ENCODE measurements at places on chromosomes 2 and 18.

DNA sequence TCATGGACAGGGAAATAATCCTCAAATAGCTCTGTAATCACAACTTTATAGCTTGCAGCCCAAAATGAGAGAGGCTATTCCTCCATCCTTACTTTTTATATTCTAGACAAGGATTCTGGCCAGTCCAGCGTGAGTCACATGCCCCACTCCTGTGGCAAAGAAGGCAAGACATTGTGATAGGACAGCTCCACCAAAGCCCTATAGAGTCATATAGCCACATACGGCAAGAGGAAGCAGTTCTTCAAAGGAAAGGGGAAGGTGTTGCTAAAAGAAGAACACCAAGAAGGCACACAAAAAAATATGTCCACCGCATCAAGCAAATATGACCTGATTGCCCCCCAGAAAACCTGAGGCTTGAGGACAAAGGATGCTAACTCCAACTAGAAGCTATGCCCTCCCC is 3.4 kb upstream of the GFPT1 start:
- no peak for DNase-seq

GRCh38 chr2:95359031-95359430 is 43.5 kb upstream of the FAHD2A start:
- peak; percentile 1 for DNase-seq

DNA sequence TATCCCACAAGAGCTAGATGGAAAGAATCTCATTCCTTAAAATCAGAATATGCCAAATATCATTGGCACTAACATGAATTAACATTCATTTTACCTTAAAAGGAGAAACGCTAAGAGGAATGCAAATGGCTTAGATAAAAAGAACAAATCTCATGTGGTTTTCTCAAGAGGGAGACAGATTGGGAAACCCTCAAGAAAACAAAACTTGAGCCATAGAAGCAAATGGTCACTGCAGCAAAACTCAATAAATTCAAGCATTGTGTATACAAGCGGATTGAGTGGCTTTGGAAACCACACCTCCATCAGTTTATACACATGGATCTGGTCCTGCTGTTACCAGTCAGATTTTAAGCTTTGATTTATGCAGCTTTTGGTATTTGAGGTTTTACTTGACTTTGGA is 1331.8 kb upstream of the ZEB2 start:
- DNase-seq, result no peak

- DNase-seq, result no peak
Observed at GRCh38 chr2:12173943-12174340, 427.5 kb downstream of the LPIN1 start.

GRCh38 chr2:152222975-152223637 is 47.5 kb upstream of the STAM2 start:
- DNase-seq, result peak; percentile 69

DNA sequence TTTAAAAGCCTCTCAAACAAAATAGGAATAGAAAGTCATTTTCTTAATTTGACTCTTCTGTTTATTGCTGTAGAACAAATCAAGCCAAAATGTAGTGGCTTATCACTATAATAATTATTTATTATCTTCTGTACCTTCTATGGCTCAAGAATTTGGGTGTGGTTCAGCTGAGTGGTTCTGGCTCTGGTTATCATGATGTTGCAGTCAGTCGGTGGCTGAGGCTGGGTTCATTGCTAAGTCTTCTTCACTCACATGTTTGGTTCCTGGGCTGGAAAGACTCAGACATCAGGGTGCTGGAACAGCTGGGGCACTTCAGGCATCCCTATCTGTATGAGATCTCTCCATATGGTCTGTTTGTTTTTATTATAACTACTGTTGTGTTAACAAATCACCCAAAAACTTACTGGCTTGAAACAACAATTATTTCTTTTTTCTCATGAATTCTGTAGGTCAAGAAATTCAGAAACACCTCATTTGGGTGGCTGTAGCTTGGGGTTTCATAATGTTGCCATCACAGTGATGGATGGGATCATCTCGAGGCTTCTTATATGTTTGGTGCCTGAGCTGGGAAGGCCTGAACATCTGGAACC is 242.6 kb upstream of the FBXO11 start:
- DNase-seq, result no peak

DNA sequence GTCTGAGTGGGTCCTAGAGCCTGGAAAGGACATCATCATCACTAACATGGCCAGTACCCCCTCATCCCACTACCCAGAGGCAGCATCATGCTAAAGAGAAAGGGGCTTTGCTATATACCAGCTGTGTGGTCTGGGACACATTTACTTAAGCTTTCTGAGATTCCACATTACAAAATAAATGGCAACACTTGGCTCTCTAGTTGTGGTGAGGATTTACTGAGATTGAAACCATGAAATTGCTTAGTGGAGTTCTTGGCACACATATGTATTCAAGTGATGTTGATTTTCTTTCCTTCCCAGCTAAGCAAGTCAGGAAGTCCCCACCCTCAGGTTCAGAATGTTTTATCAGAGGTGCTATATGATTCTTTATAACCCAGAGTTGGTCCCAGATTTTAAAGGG is 362.0 kb downstream of the CLIP4 start:
- DNase-seq, result no peak

DNA sequence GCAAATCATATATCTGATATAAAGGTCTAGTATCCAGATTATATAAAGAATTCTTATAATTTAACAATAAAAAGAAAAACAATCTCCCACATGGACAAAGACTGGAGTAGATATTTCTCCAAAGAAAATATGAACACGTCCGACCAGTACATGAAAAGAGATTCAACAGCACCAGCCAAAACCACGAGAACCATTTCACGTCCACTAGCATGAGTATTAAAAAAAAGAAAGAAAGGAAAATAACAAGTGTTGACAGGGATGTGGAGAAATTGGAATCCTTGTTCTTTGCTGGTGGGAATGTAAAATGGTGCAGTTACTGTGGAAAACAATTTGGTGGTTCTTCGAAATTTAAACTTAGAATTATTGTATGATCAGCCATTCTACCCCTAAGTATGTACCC is 432.7 kb upstream of the TRIB2 start:
- DNase-seq, result no peak

- DNase-seq, result no peak
Observed at GRCh38 chr2:163252199-163252598, 413.6 kb upstream of the KCNH7 start.

- no peak for DNase-seq
Observed at GRCh38 chr2:194483041-194483440, 1174.0 kb upstream of the SLC39A10 start.

DNA sequence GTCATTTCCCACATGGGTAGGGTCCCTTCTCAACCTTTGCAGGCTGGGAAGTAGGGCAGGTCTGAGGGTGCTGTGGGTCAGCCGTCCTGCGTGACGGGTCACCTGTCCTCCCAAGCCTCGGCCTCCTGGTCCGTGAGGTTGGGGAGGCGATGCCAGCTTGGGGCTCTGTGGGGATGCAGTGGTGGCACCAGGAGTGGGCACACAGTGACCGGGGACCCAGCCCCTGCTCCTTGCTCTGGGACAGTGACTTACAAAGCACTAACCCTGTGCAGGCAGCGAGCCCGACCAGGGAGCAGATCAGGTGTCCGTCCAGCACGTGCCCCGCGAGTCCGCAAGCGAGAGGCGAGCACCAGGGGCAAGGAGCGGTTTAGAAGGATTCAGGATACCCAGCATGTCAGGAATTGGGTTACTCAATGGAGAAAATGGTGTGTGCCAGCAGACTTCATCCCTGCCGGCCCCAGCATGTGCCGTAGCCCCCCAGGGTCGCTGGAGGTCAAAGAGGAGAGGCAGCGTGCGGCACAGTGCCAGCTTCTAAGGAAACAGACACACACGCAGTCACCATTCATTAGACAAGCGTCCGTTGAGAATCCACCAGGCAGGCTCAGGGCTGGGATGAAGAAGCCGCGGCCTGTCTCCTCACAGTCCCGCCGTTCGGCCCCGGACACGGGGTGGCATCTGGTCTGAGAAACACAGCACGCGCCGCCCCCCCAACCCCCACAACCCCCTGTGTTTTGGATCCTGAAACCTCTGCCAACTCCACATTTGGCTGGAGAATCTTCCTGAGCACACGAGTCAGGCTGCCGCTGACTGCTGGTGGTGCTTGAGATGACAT is 11.7 kb downstream of the COLEC11 start:
- DNase-seq, result no peak

DNA sequence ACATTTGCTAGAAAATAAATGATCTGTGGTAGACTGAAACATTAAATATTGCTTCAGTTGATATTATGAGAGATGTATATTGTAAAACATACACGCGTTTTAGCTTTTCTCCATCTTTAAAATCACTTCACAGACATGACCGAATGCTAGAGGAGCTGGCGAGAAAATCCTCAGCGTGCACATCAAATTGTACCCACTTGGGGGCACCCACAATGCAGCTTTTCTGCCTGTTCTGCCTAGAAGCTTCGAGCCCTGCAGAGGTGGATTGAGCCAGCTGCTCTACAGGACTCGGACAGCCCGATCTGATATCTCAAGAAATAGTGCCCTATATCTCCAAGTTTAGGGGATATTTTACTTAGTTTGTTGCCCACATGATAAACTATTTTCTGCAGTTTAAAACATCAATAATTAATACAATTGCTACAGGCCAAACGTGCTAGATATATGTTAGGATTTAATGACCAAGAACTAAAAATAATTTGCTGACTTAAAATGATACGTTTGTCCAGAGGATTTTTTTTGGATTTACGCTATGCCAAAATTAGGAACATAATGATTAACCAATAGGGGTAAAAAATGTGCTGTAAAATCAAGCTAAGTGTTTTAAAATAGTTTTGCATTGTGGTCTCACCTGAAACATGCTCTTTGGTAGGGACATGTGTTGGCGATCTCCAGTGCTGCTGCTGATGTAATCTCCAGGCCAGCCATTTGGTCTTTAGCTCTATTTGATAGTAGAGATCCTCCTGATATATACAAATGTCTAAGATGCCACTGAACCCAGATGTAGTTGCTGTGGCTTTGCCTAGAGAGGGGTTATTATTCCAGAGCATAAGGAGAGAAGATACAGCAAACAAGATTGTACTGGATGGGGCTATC is 22.3 kb upstream of the ATP5MC3 start:
- peak; percentile 59 for DNase-seq

DNA sequence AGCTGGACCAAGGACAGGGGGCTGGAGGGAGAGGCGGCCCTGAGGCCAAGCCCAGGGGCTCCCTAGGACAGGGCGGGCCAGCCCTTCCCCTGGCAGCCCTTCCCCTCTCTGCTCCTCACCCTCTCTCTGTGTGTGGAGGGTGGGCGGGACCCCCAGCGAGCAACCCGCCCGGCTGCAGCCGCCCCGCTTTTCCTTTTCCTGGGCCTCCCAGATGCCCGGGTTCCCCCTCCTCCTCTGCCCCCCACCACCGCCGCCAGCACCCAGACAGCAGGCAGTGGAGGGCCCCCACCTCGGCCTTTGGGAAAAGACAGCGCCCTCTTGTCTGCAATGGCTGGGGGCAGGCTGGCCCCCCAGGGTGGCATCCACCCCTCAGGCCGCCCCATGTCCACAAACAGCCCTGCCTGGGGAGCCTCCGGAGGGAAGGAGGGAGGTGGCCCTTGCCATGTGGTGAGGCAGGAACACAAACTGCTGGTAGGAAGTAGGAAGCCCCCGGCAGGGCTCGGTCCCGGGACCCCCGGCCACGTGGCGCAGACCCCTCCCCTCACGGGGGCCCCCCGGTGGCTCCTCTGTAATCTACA is 135.1 kb upstream of the CTDP1 start:
- peak; percentile 51 for DNase-seq

- no peak for DNase-seq
Observed at GRCh38 chr2:4992226-4992625, 700.0 kb upstream of the SOX11 start.

GRCh38 chr18:74378179-74378682 is 62.6 kb downstream of the C18orf63 start:
- no peak for DNase-seq

- DNase-seq, result no peak
Observed at GRCh38 chr2:4151521-4151920, 448.1 kb downstream of the DCDC2C start.

GRCh38 chr2:38602136-38602731 is 494 bp downstream of the HNRNPLL start:
- peak; percentile 76 for DNase-seq

Measured in sciatic nerve (tissue), 2 donors.